Bone marrow (tissue), 2 donors: ENCODE measurements at places on chromosomes 2 and 18.

- DNase-seq = no peak
Observed at GRCh38 chr18:28062443-28062842, 114.5 kb downstream of the CDH2 start.

- no peak for DNase-seq
Observed at GRCh38 chr2:101830555-101830954, 133.0 kb downstream of the MAP4K4 start.

DNA sequence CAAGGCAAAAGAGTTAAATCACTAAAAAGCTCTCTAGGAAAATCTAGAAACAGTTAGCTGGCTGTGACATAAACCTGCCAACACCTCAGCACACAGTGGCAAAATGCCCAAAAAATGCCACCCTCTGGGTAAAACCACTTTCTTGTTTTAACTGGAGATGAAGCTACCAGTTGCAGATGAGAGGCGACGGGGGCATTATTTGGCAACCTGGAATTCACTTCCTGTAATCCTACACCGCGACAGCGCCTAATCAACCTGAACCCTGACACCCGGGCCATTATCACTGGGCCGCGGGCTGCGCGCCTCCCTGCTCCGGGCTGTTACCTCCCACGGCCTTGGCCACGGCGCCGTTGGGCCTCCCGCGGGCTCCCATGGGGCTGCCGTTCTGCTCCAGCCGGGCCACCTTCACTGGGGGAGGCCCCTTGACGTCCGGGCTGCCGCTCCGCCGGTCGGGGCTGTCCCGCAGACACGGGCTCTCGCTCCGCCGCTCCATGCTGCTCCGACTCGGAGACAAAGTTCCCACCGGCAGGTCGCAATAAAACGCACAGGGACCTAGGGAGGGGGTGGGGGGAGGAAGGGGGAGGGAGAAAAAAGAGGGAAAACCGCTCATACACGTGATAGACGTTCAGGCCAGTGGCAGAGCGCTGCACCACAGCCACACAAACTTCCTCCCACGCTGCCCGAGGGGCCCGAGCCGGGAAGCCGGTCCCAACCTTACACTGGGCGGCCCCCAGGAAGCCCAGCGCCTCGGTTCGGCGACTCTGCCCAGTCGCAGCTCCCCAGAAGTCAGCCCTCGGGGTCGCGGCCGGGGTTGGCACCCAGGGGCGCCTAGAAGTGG lies 2.0 kb downstream of the SATB2 start:
- DNase-seq = no peak

- no peak for DNase-seq
Observed at GRCh38 chr2:223044092-223044836, 7.7 kb upstream of the KCNE4 start.

GRCh38 chr2:134455426-134455825 lies 201.6 kb downstream of the MGAT5 start:
- DNase-seq = no peak

- no peak for DNase-seq
Observed at GRCh38 chr2:189681203-189681602, 6.7 kb downstream of the ANKAR start.

- DNase-seq = no peak
Observed at GRCh38 chr2:75224636-75225094, 25.3 kb upstream of the TACR1 start.

DNA sequence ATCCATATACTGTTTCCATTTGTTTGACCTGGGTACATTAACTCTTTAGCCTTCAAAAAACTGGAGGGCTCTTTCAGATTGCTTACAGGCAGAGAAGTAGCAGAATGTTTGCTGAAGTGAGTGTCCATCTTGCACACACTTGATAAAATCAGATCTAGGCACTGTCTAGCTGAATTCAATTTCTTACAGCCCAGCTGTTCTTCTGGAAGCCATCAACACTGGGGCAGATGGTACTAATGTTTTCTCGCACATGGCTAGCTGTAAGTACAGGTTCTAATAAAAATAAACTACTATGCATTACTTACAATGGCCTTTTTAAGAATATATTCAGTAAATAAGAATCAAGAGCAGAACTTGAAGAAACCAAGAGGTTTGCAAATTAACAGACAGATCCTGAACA lies 175.9 kb downstream of the NBAS start:
- no peak for DNase-seq

GRCh38 chr2:146666340-146666739 lies 1178.5 kb upstream of the ACVR2A start:
- no peak for DNase-seq

DNA sequence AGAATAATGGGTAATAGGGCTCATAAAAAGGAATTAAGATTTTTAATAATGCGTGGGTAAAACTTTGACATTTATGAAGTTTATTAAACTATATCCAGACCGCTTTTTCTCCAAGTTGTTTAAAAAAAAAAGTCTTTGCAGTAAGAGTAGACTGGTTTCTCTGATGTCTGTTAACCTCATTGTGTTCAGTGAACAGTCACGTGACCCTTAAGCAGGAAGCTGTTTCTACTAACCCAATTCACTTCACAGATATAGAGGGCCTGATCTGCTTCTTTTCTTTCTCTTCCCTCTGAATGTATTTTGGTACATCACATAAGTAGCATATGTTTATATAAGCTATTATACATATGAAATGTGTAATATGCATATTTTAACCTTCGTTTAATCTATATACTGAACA lies 1011.3 kb upstream of the CELF4 start:
- DNase-seq = no peak

DNA sequence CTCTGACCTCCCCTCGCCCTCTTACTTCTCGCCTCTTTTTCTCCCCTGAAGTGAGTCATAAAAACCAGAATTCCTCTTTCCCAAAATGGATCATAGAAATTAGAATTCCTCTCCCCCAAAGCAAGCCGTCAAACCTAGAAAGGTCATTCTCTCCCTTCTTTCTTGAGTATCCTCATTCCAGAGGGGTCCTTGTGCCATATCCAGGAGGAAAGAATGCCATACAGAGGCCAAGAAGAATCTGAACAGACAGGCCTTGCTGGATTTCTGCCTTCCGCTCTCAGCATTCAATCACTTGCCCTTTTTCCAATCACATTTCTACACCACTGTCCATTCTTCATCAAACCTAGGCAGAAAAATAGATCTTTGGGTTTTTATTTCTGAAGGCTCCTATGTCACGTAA lies 31.1 kb upstream of the MAPK4 start:
- no peak for DNase-seq

- DNase-seq = peak; percentile 3
Observed at GRCh38 chr2:204691911-204692510, 146.7 kb downstream of the PARD3B start.

DNA sequence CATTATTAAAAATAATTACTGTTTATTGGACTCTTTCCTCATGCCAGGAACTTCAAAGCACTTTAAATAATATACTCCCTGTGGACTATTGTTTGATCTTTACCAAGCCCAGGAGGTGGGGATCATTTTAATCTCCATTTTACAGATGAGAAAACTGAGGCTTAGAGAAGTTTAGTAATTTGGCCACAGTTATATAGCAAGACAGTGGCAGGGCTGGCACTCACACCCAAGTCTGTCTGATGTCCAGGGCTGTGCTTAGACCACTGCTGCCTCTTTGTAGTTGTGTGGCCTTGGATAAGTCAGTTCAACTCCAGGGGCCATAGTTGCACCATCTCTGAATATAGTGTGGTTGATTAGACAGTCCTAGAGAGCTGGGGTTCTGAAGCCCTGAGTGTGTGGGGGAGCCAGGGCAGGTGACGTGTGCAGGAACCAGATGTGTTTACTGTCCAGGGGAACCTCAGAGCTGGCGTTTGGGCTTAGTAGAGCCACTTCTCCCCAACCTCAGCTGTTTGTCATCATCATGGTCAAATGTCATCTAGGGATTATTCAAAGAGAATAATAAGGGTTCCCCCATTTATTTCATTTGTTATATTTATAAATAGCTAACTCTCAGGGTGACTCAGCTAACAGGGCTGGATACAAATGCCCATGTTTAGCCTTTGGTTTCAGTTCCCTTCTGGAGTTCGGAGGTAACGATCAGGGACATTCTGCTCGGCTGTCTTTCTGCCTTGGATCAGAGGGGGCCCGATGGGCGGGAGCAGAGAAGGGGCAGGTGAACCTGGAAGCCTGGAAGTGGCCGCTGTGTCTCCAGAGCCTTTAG lies 68.0 kb downstream of the BOLA3 start:
- DNase-seq = peak; percentile 31

DNA sequence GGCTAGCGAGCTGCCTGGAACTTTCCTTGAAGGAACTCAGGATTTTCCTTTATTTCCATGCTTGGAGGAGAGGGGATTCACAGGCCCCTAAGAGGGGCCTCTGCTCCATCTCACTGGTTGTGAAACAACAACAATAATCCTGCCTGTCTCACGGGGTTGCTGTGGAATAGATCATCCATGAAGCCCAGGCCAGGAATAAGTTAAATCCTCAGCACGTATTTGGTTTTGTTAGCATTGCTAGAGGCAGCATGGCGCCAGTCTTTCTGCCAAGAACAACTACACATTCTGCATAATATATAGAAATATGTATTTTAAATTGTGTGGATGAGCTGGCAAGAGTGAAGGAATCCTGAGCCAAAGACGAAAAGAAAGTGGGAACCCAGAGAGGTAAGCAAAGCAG lies 80.8 kb upstream of the L3MBTL4 start:
- no peak for DNase-seq

- no peak for DNase-seq
Observed at GRCh38 chr18:78605255-78605654, 374.4 kb upstream of the SALL3 start.

DNA sequence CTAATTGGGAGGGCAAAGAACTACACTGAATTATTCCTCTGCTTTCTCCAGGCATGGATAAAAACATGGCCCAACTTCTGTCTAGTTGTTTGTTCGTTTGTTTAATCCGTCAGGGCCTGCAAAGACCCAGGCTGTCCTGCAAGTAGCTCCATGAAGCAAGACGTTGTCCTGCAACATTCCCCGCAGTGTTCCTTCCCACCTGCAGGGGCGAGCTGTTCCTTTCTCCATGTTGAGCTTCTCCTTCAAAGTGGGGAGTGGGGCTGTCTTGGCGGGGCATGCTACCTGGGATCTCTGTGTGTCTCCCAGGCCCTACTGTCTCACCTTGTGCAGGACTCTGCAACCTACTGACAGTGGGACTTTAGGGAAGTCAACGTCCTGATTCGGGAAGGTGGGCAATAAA lies 264.0 kb upstream of the SMIM21 start:
- DNase-seq = no peak

DNA sequence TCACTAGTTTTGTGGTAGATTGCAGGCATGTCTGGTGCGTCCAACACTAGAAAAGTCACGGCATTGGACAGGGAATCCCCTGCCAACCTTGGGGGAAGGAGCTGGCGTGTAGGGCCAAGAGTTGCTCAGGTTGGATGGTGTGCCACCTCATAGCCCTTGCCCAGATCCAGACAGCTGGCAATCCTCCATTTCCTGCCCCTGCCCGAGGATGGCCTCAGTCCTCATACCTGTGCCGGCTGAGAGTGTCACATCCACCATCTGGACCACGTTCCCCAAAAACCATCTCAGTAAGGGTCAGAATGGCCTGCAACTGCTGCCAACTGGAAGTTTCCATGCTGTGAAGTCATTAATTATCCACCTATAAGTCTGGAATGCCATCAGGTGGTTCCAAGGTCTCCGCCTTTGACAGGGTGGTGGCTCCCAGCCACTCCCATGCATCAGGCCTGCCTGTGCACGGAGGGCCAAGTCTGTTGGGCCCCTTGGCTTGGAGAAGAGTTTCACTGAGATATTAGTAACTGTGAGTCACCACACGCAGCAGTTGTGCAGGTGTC lies 55.0 kb downstream of the IMPA2 start:
- no peak for DNase-seq

DNA sequence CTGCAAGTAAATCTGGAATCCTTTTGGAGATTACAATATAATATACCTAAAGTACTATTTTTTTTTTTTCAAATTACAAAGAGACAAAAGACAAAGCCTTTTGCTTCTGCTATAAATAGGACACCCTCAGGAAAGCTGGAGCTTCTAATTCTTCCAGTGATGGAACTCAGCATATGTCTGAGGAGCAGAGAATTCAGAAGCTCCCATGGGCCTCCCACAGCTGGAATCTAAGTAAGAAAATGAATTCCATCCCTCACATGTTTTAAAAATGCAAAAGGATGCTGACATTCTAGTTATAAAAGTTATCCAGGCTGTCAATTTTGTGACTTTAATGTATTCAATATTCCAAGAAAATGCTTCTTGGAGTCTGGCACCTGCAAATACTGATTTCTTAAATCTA lies 571.3 kb upstream of the LRRTM4 start:
- DNase-seq = no peak

DNA sequence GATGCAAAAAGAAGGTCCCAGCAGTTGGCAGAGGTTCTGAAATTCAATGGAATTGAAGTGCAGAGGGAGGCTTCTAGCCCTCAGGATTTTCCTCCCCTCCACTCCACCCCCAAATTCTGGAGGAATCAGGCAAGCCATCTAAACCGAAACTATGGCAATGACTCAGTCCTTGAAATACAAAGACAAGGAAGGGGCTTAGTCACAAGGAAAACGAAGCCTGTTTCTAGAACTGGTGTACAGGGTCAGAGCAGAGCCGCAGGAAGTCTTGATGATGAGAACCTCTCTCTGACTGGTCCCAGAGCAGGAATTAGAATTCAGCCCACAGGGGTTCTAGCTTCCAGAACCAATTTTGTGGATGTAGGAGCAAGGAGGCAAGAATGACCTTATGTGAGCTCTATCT lies 111.7 kb upstream of the SCN1A start:
- DNase-seq = no peak

- no peak for DNase-seq
Observed at GRCh38 chr2:146916914-146917313, 927.9 kb upstream of the ACVR2A start.
